ENCODE measurements at places on chromosomes 6 and 20.

DNA sequence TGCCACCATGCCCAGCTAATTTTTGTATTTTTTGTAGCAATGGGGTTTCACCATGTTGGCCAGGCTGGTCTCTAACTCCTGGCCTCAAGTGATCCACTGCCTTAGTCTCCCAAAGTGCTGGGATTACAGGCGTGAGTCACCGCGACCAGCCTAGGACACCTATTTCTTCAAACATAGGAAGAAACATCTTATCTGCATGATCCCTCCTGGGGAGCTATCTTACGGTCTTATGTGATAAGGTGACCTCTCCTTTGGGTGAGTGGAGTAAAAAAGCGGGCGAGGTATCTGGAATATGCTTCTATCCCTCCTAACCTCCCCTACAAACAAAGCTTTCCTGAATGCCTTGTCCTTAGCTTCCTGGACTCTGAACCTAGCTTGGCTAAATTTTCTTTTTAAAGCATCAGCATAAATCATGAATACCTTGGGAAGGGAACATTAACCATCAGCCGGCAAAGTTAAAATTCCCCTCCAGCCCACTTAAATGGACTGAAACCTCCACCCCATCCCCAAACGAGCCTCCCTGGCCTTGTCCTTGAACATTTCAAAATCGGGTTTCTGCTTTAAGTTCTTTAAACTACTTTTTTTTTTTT is 24.5 kb downstream of the RIPOR3 start:
- no peak for DNase-seq

- no peak for DNase-seq
Observed at GRCh38 chr20:17044891-17045290, 181.9 kb upstream of the PCSK2 start.

DNA sequence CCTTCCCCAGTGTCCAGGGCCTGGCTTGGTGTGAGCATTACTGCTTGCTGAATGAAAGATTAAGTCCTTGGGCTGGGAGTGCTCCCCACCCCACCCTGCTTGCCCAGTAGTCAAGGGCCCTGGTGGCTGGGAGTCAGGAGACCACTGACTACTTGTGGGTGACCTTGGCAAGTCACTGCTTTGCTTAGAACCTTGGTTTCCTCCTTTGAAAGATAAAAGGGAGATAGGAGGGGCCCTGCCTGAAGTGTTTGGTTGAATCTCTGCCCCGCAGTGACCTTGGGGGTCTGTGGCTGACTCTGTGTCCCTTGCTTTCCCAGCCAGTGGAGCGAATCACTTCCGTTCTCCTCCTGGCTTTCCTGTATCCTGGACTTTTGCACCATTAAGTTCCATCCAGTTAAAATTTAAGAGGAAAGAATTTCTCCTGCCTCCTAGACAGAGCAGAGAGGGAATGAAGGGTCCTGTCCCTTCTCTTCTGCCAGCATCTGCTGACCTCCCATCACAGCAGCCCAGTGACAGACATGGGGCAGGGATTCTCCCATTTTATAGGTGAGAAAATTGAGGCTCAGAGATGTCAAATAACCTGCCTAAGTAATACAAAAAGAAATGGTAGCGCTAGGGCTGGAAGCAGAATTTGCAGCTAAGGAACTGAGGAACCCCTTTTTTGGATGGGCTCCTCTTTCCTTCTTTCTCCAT is 3.5 kb upstream of the EPB41L1 start:
- DNase-seq: no peak

- DNase-seq: no peak
Observed at GRCh38 chr6:45986746-45987274, 28.9 kb downstream of the CLIC5 start.

DNA sequence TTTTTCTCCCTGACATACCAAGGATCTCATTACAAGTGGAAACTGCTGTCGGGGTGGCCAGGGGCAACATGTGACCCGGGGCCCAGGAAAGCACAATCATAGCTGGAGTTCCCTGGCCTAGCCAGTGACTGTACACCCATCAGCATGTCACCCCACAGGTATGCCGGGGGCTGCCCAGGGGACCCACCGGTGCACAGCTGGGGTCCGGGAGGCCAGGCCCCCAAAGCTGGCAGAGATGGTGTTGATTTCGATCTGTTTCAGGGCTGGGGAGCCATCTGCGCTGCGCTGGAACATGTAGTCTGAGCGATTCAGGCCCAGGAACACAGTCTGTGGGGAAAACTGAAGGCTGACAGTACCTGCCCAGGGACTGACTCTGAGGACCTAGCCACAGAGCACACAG is 13.3 kb downstream of the GSS start:
- DNase-seq: no peak

DNA sequence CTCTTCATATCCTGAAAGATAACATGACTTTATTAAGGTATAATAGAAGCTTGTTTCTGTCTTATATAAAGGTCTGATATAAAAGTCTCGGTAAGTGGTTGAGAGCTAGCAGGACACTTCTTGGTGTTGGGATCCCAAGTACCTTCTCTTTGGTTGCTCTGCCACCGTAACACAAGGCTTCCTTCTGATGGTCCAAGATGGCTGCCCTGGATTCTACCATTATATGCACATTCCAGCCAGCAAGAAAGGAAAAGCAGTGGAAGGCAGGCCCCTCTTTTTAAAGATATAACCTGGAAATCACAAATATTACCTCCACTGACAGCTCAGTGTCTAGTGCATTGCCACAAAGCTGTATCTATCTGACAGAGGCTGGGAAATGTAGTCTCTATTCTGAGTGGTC is 75.0 kb downstream of the TSHZ2 start:
- DNase-seq: no peak

- no peak for DNase-seq
Observed at GRCh38 chr6:8526624-8527023, 91.3 kb upstream of the SLC35B3 start.

DNA sequence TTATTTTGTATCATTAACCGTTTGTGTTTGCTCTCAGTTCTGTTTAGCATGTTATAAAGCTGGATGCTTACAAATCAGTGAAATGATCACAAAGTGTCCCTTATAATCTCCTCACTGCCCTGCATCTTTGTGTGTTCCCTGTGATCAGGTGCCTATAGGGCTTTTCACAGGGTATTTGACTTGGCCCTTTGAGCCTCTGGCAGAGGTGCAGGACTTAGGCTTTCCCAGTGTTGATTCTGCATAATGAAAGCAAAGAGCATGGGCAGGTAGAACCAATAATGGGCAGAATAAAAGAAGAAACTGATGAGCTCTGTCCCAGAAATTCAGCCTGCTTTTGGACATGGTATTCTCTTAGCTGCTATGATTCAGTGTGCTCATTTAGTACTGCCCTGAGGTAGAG is 16.9 kb upstream of the PBOV1 start:
- DNase-seq: no peak

All from urothelium cell line (cell line).